Smooth muscle cell of the pulmonary artery (primary cell): ENCODE measurements at places on chromosomes 12 and 14. TPM values are rescaled to one million over a fixed set of nuclear protein-coding genes. Genes with fewer than 3 reads are reported as not detected.

AICDA gene
- total RNA-seq: not detected in 2 replicates

CLEC4A gene
- 0.07 and 0.89 TPM in 2 replicates for total RNA-seq

LRP1-AS gene
- total RNA-seq: 0.20 TPM in 1 of 2 replicates, not detected in the other

YEATS4 gene
- total RNA-seq: 8.2 and 9.8 TPM in 2 replicates

GPD1 gene
- 0.13 and 0.20 TPM in 2 replicates for total RNA-seq

PLEKHG7 gene
- total RNA-seq: not detected in 2 replicates

SLC5A8 gene
- total RNA-seq: not detected in 2 replicates

G2E3 gene
- total RNA-seq: 14.8 and 19.9 TPM in 2 replicates

ITGB7 gene
- total RNA-seq: 0.40 and 0.52 TPM in 2 replicates
